Placental pericyte (primary cell): ENCODE measurements at places on chromosomes 1 and 21. TPM values are rescaled to one million over a fixed set of nuclear protein-coding genes. Genes with fewer than 3 reads are reported as not detected.

Gene NPR1
- total RNA-seq = 0.14 and 0.88 TPM in 2 replicates

Gene PGBD5
- 0.14 and 0.66 TPM in 2 replicates for total RNA-seq

Gene KCNH1
- 1.1 and 4.2 TPM in 2 replicates for total RNA-seq

Gene CHI3L1
- 44.8 and 896 TPM in 2 replicates for total RNA-seq

Gene PIGR
- not detected in 2 replicates for total RNA-seq

Gene COL11A1
- total RNA-seq = 17.5 and 60.8 TPM in 2 replicates

Gene S100A7
- total RNA-seq = not detected in 2 replicates
